ENCODE measurements at places on chromosomes 5 and 9. TPM values are rescaled to one million over a fixed set of nuclear protein-coding genes. Genes with fewer than 3 reads are reported as not detected.

Gene C5orf58
- total RNA-seq, result not detected

Gene C9orf153
- total RNA-seq, result 0.27 TPM

Gene CSF2
- total RNA-seq, result not detected

Gene PLAC8L1
- total RNA-seq, result 2.2 TPM

Gene PCDHGB1
- 9.6 TPM for total RNA-seq

Gene PCDHGB2
- total RNA-seq, result 8.9 TPM

Gene CER1
- 3.0 TPM for total RNA-seq

Gene ACOT12
- total RNA-seq, result not detected

- DNase-seq, result no peak
These were observed 125.6 kb downstream of the TMEM161B start for GRCh38 chr5:88142886-88143692.

- no peak for DNase-seq
These were observed 102.5 kb downstream of the TLE4 start for GRCh38 chr9:79674052-79674777.

DNA sequence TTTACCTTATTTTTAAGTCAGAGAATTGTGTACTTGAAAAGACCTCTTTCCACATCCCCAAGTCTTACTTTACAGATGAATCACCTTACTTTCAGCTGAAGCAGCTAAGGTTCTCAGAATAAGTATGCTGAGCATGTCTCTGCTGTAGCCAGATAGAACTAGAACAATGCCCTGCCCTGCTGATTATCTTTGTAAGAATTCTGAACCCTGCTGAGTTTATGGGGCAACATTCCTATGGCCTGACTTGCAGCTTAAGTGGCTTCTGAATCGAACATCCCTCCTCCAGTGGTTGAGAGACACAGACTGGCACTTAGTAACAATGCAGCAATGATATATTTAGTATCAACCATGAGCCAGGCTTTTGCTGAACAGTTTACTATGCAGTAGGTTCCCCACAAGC is 592.0 kb upstream of the WWC1 start:
- no peak for DNase-seq

DNA sequence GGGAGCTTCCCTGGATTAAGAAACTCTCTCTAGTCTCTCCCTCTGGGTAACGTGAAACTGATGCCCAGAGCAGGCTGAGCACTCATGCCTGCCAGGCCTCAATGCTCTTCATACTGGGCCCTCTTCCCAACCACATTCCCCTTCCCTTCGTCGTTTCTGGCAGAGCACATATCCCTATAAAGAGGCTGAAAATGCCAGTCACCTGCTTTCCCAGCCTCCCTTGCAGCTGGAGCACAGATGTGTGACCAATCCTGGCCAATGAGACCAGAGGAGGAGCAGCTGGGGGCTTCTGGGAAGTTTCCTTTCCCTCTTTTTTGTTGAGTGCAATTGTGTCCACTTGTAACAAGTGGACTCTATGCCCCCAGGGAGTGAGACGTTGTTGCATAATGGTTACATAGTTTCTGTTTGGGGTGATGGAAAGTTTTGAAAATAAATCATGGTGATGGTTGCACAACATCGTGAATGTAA is 30.2 kb upstream of the SMIM23 start:
- DNase-seq, result no peak

DNA sequence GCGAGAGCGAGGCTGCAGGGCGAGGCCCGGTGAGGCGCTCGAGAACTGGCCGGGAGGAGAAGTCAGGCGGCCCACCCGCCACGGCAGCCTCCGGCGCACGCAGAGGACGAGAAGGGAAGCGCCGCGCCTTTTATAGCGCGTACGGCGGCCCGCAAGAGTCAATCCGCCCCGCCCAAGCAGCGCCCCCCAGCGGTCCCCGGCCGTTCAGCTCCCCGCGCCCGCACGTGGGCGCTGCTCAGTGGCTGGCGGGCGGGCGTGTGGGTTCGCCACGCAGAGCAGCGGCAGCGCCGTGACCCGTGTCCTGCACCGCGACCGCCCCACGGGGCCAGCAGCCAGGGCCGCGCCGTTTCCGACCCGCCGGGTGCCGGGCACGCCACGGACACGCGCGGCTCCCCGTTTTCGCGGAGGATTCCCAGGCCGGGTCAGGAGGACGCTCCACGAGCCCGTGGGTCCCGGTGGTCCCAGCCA is 14.6 kb downstream of the LCN10 start:
- peak; percentile 94 for DNase-seq

- no peak for DNase-seq
These were observed 11.7 kb upstream of the TENT4A start for GRCh38 chr5:6701491-6701890.

DNA sequence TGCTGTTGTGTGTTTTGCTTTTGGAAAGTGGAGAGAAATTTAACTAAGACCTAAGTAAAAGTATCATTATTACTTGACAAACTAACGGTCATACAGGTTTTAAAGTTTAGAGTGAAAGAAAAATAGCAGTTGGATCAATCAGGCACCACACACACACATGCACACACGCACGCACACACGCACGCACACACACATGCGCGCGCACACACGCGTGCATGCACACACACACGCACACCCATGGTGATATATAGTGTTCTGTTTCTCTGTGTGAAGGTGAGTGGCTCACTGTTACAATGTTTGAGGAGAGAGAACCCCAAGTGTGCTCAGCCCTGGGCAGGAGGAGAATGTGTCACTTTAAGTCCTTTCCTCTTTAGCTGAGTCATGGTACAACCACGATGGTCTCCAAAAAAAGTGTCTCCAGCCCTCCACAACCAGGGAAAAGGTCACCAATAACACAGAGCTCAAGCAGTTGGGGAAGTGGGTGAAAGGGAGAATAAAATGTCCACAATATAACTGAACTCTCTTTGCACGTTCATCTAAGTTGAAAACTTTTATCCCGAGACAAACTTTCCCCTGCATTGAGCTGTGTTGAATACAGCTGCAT is 3.2 kb downstream of the ZNF366 start:
- no peak for DNase-seq

DNA sequence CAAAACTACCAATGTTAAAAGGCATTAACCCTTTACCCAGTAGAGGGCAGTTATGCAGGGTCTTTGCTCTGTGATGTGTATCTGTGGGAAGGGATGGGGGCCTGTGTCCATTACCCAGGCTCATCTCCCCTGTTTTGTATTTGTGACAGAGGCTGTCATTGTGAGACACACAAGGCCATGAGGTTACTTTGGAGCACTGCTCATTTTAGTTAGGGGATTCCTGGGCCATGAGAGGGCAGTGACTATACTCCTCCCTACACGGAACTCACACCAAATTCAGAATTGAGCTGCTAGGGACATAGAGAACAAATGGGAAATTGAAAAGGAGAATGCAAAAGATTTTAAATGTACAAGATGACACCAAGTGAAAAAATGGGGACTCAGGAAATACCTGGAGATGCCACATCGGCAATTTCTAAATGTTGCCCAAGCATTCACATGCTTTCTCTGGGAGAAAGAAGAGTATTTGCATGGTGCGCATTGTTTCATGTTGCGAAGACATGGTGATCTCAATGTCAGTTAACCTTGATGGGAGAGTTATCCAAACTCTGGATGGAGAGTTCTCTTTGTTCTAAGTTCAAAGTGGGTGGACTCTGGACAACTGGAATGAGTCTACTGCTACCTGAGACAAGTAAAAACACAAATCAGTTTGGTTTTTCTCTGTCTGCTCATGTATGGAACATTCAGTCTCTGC is 32.5 kb downstream of the C9orf152 start:
- DNase-seq, result no peak

DNA sequence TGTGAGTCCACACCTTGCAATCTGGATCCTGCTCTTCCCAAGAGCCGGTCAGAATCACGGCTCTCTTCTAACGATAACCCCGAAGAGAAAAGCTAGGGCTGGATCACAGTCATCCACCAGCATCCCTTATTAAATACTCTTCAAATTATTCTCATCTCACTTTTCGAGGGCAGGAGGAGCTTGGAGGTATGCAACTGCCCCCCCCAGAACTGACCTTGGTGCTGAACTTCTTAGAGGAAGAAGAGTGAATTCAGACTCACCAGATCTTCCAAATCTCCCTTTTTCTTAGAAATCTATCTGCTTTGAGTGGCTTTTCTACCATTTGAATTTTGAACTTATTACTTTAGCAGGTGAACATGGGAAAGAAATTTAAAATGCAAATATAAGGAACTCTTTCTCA is 75.7 kb downstream of the MED10 start:
- DNase-seq, result no peak

DNA sequence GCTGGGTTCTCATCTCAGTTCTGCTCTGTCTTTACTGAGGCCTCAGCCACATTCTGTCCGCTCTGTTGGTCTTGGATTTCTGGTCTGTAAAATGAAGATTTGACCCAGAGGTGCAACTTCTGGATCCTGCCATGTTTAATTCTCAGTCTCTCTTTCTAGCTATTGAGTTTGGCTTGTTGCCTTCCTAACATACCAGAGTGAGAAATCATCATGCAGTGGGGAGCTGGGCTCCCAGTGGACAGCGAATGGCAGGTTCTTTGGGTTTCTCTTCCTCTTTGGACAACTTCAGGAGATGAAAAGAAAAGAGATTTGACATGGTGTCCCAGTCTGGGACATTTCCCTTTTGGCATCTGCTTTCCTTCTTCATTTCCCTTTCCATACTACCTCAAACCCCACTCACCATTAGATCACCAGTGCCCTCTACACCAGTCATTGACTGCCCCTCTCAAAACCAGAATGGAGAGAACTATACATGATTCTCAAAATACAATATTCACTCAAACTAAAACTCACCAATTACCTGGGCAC is 334.7 kb downstream of the ACTL7B start:
- DNase-seq, result no peak

DNA sequence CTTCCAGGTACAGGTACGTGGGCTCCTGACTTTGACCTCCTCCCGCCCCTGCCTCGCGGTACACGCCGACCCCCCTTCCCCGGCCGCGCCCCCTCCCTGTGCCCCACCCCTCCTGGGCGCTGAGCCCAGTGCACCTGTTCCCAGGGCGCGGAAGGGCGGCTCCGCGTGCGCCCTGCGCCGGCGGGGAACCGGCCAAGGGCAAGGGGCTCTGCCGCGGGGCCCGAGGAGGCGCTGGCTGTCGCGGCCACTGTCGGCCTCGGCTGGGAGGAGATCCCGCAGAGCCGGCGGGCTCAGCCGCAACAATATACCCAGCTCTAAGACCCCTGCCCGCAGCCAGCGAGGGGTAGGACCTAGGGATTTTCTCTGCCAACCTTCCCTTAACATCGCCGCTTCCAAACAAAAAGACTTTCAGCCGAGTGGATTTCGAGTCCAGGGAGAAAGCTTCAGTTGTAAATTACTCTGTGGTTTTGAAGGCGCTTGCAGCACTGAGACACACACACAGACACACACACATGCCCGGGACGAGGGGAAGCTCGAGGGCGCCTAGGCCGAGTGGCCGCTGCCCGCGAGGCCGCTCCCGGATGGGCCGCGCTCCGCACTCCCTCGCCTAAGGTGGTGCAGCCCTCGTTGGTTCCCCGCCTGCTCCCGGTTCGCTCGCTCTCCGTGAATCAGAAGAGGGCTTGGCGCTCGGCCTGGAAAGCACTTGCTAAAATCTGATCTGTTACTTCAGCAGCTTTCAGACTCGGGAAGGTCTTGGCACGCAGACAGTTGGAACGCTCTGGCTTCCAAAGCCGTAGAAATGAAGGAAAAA is 1.2 kb downstream of the FGF18 start:
- peak; percentile 48 for DNase-seq

DNA sequence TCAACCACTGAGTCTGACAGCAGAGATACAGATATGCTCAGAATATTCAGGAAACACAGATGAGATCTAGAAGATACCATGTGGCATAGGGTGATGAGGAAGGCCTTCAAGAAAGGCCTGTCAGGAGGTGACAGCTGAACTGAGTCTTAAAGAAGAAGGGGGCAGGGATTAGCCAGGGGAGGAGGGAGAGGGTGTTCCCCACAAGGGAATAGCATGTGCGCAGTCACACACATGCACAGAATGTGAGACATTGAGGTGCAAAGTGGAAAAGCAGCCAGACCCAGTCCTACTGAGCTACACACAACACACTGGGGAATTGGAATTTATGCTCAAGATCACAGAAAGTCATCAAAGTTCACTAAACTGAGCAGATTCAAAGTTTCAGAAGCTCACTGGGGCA is 3.0 kb upstream of the SLC25A48 start:
- no peak for DNase-seq

- no peak for DNase-seq
These were observed 95.9 kb downstream of the FBXO4 start for GRCh38 chr5:42020788-42021530.

DNA sequence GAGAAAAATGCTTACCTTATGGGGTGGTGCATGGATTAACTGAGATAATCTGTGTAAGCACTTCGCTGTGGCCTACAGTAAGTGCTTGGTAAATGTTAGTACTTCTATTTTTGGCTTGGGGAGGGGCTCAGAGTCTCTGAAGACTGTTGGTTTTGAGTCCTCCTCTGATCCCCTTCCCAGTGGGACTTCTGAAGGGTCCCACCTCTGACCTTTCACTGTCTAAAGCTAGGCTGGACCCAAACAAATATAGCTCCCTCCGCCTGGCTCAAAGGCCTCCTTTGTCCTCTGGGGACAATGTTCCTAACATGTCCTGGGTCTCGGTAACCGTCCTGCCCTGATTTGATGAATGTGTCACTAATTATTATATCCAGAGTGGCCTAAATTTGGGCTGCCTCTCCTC is 34.8 kb downstream of the CAMK2A start:
- no peak for DNase-seq

DNA sequence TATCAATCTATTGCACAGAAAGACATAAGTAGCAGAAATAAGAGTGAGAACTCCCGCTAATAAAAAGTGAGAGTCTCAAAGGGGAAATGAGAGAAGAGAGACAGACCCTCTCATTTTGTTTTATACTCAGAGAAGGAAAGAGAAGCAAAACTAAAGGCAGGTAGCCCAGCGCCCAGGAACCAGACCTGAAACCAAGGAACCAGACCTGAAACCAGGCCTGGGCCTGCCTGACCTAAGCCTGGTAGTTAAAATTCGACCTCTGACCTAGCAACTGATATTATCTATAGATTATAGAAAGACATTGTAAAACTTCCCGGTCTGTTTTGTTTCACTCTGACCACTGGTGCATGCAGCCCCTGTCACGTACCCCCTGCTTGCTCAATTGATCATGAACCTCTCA is 134.5 kb upstream of the SEMA6A start:
- no peak for DNase-seq

GRCh38 chr9:76882686-76883085 is 23.2 kb downstream of the PRUNE2 start:
- DNase-seq, result no peak

GRCh38 chr5:123138774-123139173 is 49.7 kb downstream of the PRDM6 start:
- DNase-seq, result no peak

GRCh38 chr5:16792598-16793275 is 143.4 kb downstream of the MYO10 start:
- DNase-seq, result no peak
